ENCODE measurements at places on chromosomes 2 and 18.

GRCh38 chr18:65754121-65754520, 3.3 kb downstream of the CDH7 start:
- no peak for DNase-seq

GRCh38 chr18:47343291-47343690, 91.8 kb upstream of the SKOR2 start:
- DNase-seq, result no peak

DNA sequence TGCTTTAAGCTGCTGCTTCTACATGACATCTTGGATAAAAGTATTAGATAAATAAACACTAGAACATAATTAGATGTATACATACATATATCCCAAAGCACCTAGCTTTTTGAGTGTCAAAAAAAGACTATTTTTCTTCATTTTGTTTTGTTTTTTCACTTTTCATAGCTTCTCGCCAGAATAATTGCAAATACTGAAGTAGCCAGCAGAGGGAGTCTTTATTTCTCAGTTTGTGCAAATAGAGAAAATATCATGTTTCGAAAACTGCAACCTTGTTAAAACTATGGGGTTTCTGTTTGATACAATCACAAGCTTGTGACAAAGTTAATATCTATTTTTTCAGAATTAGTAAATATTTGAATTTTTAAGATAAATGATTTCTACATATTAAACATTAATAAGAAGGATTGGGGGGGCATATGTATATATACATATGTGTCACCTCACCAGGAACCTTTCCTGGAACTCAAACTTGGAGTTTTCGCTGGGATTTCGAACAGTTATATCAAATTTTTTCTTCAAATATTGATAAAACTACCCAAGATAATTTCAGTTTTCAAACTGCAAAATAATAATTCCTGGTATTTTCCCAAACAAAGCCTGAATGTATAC, 61.0 kb downstream of the GRB14 start:
- DNase-seq, result no peak

DNA sequence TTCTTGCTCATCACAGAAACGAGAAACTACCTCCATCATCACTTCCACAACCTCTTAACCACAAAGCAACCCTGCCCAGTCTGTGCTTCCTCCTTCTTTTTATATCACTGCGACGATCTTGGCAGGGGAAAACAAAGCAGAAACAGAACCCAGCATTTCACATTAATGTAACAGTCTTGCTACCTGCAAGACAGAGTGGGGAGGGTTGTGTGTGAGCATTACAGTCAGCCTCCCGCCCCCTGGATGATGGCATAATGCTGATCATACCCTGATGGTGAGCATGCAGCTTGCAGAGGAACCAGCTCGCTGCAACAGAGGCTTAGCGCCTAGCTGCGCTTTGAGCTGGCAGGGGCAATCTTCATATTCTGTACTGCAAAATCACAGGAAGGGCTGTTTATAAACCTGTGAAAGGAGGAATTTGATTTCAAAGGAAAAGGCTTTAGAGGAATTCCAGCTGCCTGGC, 376.1 kb downstream of the IRS1 start:
- no peak for DNase-seq

DNA sequence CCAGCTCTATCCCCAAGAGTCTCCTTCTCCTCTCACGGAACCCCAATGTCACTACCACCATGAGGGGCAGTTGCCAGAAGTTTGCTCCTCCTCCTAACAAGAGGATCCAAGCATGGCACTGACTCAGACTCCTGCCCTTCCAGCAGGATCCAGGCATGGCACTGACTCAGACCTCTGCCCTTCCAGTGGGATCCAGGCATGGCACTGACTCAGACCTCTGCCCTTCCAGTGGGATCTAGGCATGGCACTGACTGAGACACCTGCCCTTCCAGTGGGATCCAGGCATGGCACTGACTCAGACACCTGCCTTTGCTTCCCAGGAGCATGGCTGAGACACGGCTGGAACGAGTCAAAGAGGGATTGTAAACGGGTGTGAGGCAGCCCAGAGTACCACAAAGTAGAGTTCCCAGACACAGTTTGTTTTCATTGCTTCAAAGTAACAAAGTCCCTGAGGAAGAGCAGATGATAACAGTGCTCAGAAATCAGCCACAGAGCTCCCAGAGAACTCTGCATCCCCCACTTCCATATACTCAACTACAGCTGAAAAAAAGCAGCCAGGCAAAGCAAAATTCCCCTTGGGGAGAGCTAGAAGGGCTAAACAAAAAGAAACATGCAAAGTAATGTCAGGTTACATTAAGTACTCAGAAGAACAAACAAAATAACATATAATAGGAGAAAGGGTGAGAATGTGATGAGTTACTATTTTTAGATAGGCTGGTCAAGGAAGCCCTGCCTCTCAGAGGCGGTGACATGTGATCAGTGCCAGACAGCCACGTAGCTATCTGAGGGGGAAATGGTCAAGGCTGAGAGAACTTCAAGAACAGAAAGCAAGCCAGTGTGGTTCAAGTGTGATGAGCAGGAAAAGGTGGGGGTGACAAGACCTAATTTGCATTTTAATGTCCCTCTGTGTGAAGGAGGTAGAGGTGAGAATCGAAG, 3.0 kb downstream of the BUB1 start:
- DNase-seq, result no peak

DNA sequence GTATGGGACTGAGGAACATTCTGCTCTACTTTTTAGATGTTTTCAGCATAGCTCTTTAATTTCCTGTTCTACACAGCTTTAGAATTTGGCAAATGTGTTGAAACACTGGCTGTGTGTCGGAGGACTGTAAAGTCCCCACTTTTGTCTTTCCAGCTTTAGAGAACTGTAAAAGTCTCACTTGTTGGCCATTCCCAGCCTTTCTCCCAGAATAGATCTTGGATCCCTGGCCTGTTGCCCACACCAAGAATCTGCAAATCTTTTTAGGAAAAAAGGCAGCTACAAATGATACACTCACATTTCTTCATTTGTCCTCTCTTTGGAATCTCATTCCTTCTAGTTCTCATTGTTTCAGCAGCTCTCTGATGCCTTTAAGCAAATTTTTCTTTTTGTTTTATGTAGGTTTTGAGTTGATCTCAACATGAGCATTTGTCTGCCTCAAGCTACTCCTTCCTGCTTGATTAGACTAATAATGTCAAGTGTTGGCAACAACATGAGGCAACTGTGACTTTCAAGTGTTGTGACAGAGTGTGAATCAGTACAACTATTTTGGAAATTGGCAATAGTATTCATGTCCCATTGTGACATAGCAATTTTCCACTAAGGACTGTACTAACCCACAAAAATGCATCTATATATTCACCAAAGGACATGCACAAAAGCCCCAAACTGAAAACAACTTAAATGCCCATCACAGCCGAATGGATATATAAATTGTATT, 610.8 kb downstream of the EPHA4 start:
- no peak for DNase-seq

GRCh38 chr2:25672494-25673299, 680 bp downstream of the DTNB start:
- DNase-seq, result no peak

- no peak for DNase-seq
Observed at GRCh38 chr2:2192091-2192955, 138.8 kb downstream of the MYT1L start.

DNA sequence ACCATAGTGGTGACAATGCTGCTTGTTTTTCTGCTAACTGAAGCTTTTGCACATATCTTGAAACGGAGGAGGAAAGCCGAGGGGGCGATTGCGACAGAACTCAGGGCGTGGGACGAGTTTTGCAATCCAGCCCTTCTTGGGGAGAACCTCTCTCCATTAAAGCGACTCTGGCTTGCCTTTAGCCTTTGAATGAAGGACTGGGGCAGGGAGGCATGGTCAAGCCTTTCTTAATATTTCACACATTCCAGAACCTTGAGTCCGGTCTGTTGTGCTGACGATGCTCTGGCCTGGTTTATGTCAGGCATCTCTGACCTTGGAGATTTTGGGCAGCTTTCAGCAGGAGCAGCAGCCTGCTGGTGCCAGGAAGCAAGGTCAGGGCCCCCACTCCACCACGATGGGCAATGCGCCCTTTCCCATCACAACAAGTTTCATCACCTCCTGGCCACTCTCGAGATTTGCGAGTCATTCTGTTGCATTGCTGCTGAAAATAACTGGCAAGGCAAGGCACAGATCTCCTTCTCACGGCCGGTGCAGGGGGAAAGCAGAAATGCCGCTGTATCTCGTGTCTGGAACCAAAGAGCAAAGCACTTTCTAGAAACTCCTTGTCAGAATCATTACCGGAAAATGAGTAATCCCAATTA, 10.8 kb downstream of the EMILIN2 start:
- DNase-seq, result no peak

- no peak for DNase-seq
Observed at GRCh38 chr2:202989749-202990148, 24.9 kb upstream of the NBEAL1 start.

GRCh38 chr2:105856581-105856980, 111.9 kb downstream of the NCK2 start:
- no peak for DNase-seq

DNA sequence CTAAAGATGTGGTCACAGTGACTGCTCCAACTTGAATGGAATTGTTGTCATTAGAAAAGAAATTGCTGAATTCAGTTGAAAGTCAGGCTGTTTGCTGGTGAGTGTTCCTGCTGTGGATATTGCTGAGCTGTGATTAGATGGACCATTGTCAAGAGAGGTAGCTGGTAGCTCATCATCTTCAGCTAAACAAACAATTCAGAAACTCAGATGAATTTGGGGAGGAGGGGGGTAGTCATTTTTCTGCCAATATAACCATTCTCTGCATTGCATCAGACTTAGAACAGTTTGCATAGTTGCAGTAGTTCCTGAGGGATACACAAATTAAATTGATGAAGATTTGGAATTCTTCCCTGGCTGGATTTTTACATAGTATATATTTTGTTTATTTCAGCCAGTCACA, 108.3 kb downstream of the MTCL1 start:
- no peak for DNase-seq

DNA sequence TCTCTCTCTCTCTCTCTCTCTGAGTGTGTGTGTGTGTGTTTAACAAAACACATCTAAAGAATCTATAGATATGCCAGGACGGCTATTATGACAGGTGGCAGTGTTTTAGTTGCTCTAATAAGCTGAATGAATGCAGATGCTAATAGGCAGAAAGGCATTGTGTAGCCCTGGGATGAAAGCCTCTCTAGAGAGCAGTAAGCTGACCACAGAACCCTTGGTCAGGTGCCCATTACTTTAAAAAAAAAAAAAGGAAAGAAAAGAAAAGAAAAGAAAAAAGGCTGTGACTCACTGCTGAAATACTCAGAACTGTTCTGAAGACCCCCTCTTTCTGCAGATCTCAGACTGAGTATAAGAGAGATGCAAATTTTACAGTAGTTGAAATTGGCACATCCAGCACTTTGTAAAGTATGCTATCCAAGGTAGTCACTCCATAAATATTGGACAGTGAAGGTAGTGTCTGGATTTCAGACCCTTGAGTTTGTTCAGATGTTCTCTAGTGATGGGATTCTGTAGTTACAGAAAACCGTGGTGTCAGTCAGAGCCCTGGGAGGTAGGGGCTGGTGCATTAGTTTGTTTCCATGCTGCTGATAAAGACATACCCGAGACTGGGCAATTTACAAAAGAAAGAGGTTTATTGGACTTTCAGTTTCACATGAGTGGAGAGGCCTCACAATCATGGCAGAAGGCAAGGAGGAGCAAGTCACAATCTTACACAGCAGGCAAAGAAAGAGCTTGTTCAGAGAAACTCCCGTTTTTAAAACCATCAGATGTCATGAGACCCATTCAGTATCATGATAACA, 30.9 kb downstream of the OSBPL6 start:
- no peak for DNase-seq

GRCh38 chr2:127172306-127172705, 47.8 kb downstream of the CYP27C1 start:
- no peak for DNase-seq

DNA sequence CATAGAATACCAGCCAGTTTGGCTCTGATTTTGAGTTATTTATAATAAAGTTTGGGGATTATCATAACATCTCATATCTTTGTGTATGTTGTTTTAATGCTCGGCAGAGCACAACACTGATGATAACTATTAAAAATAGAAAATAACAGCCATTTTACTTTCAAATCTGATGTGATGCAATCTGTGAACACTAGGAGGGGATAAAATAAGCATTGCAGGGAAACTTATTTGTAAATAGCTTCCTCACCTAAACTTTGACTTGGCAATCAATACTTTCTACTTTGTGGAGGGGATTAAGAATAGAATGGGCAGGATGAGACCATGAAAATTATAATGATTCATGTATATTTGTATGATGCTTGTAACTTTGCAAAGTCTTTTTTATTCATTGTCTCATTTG, 54.4 kb downstream of the USP14 start:
- no peak for DNase-seq

DNA sequence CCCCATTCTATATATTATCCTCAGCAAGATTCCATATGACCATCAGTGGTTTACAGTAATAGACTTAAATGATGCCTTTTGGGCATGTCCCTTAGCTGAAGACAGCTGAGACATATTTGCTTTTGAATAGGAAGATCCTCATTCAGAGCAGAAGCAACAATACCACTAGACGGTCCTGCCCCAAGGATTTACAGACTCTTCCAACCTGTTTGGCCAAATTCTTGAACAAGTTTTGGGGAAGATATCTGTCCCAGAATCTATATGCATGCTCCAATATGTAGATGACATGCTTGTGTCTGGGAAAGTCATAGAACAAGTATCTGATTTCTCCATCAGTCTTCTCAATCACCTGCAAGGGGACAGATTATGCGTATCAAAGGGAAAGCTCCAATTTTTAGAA, 137.1 kb upstream of the RMP24 start:
- DNase-seq, result no peak

- no peak for DNase-seq
Observed at GRCh38 chr2:206020171-206020570, 65.8 kb downstream of the INO80D start.

- no peak for DNase-seq
Observed at GRCh38 chr2:109345091-109345490, 216.1 kb downstream of the SH3RF3 start.

GRCh38 chr2:117086943-117087250, 727.6 kb upstream of the DDX18 start:
- DNase-seq, result no peak

DNA sequence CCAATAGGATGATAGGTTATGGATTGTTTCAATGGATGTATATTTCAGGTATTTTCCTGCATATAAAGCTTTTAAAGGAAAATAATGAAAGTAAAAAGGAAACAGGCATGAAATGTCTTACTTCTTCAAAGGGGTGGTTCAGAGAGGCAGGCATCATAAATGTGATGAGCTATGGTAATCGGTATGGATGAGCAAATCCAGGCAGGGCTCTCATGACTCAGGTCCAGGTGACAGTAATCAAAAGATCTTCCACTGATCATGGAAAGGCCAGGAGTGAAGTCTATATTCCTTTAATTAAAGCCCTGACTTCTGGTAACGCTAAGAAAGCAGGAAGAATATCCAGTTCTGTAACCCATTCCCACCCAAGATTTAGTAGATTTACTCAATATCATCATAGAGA, 48.7 kb upstream of the RGPD4 start:
- DNase-seq, result no peak

GRCh38 chr2:51424418-51424817, 392.5 kb upstream of the NRXN1 start:
- no peak for DNase-seq
